ENCODE measurements at places on chromosomes 2 and 18. TPM values are rescaled to one million over a fixed set of nuclear protein-coding genes. Genes with fewer than 3 reads are reported as not detected.

DNA sequence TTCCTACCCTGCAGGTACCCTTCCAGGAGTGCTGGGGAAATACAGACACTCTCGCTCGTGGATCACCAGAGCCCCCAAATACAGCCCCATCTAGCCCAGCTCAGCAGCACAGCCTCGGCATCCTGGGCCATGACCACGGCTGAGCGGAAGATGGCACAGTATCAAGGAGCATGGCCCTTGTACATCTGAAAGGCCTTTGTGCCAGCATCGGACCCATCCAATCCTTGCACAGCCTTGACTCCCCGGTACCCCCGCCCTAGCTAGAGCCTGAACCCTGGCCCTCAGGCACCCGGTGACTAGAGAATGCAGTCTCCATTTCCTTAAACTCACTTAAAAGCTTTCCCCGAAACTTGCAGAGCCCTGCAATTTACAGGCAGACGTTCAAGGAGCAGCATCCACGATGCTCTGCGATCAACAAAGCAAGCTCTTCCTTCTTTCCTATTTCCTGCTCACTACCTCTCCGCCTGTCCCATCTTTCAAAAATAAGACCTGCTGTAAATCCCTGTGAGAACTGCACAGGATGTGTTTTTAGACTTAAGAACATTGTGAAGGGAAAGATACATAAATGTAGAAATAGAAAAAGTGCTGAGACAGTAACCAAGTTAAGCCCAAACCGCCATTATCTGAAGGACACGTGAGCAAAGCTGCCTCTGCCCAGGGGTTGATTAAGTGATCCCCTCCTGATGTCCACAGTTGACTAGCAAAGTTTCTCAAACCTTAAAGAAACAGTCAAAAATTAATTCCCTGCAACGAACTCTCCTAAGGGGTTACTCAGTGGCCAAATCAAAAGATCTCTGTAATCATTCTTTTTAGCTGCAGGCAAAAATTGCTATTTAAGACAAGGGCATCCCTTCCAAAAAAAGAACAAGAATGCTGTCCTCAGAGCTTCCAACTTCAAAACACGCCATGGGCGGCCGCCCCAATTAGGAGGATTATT, 48.5 kb downstream of the ZNF516 start:
- H3K27me3 ChIP-seq = peaks cover 24% of the 10 kb centered on the region
- peaks cover 2% of the 10 kb centered on the region for H3K36me3 ChIP-seq
- no peak overlapping the region for H3K27ac ChIP-seq
- DNase-seq = no peak
- H3K4me3 ChIP-seq = no peak overlapping the region
- H3K4me1 ChIP-seq = peaks cover 10% of the 10 kb centered on the region

DNA sequence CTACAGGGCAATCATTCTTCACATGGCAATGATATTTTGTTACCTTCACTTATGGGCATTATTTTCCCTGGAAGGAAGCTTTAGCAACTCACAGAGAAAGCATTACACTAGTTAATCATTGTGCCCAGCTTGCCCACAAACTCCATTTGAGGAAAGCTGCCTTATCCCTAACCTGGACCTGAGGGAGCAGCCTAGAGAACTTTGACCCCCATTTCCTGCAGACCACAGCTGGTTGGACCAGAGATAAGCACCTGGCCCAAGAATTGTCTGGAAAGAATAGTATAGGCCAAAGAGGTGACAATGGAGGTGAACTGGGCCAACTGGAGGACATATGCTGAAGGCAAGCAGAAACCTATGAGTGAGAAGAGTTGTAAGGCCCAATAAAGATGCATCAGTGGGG, 48.4 kb upstream of the SESTD1 start:
- no peaks in the 10 kb centered on the region for H3K36me3 ChIP-seq
- H3K4me1 ChIP-seq = no peaks in the 10 kb centered on the region
- DNase-seq = no peak
- H3K27me3 ChIP-seq = no peaks in the 10 kb centered on the region
- H3K4me3 ChIP-seq = no peak overlapping the region

- H3K4me1 ChIP-seq = peaks cover 3% of the 10 kb centered on the region
- no peak overlapping the region for H3K27ac ChIP-seq
- no peaks in the 10 kb centered on the region for H3K36me3 ChIP-seq
- H3K4me3 ChIP-seq = no peak overlapping the region
- no peaks in the 10 kb centered on the region for H3K27me3 ChIP-seq
- DNase-seq = no peak
Observed at GRCh38 chr18:73766910-73767515, 380.6 kb downstream of the FBXO15 start.

CCDC85A gene
- total RNA-seq = not detected

ZNG1B gene
- 53.8 TPM for total RNA-seq
